ENCODE measurements at places on chromosomes 12 and 14.

- no peak for DNase-seq
Observed at GRCh38 chr14:92959761-92960680, 37.1 kb downstream of the CHGA start.

GRCh38 chr12:59055204-59055860, 135.0 kb upstream of the LRIG3 start:
- no peak for DNase-seq

GRCh38 chr12:32860192-32860591, 36.4 kb downstream of the PKP2 start:
- DNase-seq, result no peak

DNA sequence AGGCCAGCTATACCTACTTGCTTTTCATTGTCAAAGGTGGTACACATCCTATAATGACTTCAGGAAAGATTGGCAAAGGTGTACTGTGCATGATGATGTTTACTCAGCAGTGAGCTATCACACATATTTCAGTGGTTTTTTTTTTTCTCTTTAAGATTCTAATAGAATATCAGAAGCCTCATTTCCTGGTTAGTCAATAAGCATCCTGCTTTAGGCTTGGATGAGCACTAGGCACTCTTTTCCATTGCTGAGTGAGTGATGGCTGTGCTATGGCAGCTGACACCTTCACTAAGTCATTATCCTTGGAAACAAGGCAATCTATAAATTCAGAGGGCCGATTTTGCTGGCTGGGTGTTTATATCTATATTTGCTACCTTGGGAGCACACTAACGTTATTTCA, 161.1 kb upstream of the RASSF8 start:
- DNase-seq, result no peak

- DNase-seq, result no peak
Observed at GRCh38 chr12:72028966-72029365, 90.3 kb downstream of the TPH2 start.

DNA sequence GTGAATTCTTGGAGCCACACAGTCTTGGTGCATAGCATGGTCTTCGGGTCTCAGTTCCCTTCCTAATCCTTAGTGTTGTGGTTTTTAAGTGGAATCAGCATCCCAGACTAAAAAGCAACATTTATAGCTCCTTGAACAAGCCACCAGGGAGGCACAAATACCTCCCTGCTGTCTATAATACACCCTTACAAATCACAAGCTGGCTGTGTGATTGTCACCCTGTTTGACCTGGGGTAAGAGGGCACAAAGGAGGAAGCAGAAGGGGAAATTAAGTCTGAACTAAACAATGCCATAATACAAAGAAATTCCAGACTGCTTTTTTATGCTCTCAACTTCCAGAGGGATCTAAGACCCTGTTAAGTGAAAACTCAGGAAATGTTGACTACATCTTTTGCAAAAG, 7.7 kb upstream of the MMP19 start:
- DNase-seq, result no peak

GRCh38 chr14:66403183-66403582, 83.0 kb upstream of the CCDC196 start:
- DNase-seq, result no peak

GRCh38 chr12:55554296-55554695, 4.9 kb downstream of the OR6C4 start:
- DNase-seq, result no peak

GRCh38 chr12:26689281-26689841, 143.6 kb downstream of the ITPR2 start:
- DNase-seq, result no peak

- no peak for DNase-seq
Observed at GRCh38 chr14:53934778-53935414, 21.7 kb downstream of the BMP4 start.

DNA sequence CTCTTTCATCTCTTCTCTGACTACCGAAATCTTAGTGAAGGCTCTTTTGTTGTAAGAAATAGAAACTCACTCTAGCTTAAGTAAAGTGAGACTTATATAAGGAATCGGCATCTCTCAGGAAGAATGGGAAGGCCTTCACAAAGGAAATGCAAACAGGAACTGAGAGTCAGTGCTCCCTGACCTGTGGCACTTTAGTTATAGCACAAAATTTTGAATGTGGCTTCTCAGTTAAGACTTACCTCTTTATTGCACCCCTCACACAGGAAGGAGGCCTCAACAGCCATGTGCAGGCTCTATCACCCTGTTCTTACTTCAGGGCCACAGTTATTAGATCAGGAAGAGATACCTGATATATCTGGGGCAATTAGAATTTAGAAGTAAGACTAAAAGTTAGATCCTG, 224.7 kb upstream of the EGLN3 start:
- DNase-seq, result no peak

DNA sequence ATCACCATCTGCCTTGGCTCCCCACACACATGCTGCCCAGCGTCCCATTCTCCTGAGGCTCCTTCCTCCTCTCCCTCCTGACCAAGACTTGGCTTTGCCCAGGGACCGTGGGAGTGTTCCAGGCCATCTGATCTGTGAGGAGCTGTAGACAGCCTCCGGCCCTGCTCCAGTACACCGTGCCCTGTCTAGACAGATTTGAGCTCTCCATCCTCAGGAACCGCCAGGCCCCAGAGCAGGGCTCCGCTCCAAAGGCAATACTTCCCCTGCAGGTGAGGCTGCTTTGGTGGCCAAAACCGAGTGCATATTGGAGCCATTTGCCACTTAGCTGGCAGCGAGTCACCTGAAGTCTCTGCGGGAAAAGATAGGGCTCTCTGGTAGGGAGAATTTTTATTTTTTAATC, 147.4 kb downstream of the ANO2 start:
- DNase-seq, result no peak

DNA sequence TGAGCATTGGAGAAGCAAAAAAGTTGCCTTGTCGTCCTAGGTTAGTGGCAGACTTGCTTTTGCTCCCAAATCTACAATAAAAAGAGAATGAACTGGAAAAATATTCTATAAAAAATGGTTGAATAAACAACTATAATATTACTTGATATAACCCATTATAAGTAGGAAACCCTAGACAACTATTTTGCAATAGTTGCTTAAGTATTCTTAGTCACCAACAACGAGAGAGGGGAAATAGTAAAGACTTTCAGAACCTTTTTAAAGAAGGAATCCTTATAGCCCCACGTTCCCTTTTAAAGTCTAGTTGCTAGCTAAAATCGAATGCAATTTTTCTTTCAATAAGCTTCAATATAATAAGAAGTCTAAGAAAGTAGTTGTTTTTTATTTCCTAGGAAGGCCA, 17.5 kb downstream of the AQP6 start:
- DNase-seq, result no peak

GRCh38 chr14:20556500-20557211, 4.2 kb downstream of the RNASE9 start:
- no peak for DNase-seq

GRCh38 chr12:19462406-19462805, 23.1 kb downstream of the AEBP2 start:
- DNase-seq, result no peak

GRCh38 chr12:124542021-124542949, 25.1 kb downstream of the NCOR2 start:
- no peak for DNase-seq

DNA sequence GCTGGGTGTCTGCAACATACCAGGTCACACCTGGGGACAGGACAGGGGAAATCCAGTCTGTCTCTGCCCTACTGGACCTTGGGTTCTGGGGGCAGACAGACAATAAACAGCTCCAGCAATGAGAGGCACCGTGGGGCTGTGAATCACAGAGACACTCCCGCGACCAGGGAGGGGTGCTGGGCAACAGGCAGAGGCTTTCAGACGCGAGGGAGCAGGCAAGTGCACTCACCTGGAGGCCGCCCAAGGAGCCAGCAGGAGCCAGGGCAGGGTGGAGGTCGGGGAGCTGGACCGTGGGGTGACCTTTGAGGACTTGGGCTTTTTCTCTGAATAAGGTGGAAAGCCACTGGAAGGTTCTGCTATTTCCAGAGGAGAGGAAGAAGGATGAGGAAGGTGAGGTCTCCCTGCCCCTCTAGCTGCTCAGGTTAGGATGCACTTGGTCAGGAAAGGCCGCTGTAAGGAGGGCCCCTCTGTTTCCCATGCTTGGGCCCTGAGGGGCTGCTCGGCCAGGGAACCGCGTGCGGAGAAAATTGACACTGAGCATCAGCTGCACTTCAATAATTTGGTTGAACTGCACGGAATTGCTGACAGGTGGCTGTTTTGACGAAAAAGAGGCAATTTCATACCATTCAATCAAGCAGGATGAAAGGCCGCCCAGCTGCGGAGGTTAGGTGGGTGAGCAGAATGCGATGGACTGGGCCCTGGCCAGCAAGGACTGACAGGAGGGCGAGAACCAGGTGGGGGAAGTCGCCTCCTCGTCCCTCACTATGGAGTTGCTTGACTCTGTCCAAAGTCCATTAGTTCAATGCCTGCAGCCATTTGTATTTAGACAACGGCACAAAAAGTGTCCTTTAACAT, 42.2 kb downstream of the JAG2 start:
- DNase-seq, result no peak

DNA sequence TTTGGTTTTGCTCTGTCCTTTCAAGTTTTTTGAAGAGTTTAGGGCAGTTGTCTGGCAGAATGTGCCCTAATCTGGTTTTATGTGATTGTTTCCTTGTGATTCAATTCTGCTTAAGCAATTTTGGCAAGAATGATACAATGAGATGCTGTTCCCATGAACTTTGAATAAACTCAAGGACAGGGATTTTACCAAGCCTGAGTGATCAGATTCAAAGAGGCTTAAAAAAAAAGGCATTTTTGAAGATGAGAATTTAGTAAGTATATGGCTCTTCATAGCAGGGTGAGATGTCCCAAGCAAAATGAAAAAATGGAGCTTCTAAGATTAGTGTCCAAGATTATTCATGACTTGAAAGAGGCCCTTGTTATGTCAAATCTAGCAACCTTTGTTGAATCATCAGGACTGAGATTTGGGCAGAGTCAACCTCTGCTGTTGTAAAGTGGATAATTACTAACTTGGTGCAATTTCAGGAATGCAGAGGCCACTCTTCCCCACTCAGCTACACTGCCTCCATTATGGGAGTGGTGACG, 180.6 kb upstream of the NUDT4 start:
- no peak for DNase-seq

Data from GM18507 (cell line).